Stimulated activated CD8-positive, alpha-beta memory T cell treated with anti-CD3 and anti-CD28 coated beads, Interleukin-7, amount 100 ng/mL, for 48 hours (primary cell): ENCODE measurements at places on chromosomes 5 and 9.

GRCh38 chr9:91234523-91234922, 127.2 kb downstream of the AUH start:
- DNase-seq, result no peak

- DNase-seq, result no peak
Observed at GRCh38 chr5:83899326-83899970, 178.8 kb upstream of the HAPLN1 start.

- no peak for DNase-seq
Observed at GRCh38 chr9:13278023-13278367, 1.5 kb downstream of the MPDZ start.

GRCh38 chr5:177271113-177271512, 32.4 kb downstream of the RAB24 start:
- no peak for DNase-seq

- DNase-seq, result no peak
Observed at GRCh38 chr5:91390268-91390667, 7.2 kb upstream of the ARRDC3 start.

DNA sequence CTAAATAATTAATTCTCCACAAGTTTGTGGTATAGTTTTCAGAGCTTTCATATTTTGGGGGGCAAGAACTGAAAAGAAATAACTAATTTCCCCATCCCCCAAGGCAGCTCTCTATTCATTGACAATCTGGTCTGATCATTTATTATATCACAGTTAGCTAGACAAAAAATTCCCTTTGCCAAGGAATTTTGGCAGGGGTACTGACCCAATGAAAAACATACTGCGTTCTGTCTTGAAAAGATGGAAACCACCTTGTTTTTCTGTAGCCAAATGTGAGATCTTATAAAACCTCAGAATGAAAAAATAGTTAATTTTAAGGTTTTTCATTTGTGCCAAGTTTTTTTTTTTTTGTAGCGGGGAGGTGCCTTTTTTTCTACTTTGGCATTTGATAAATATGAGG, 1008.9 kb downstream of the EFNA5 start:
- DNase-seq, result no peak

DNA sequence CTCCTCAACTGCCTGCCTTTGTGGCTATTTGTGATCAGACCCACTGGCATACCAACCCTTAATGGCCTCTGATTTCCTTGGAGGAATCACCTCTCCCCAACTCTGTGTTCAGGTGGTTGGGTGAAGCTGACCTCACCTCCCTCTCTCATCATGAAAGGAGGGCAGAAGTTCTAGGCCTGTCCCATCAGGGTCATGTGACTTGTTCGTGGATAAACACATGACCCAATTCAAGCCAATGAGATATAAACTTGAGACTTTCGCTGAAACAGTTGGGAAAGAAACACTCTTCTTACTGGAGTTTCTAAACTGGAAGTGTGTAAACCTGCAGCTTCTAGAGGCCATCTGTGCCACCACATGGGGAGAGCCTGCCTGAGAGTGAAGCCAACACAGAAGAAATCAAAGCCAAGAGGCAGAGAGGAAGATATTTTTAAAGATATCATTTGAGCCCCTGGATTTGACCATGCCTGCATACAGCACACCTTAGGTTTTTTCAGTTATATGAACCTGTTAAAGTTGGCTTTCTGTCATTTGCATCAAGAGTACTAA, 5.8 kb downstream of the GABBR2 start:
- DNase-seq, result no peak
